Activated T-cell treated with anti-CD3 and anti-CD28 coated beads, Interleukin-2, amount 50 U/mL, for 48 hours (primary cell): ENCODE measurements at places on chromosomes 2 and 18.
A peak's percentile ranks its signal among the peaks of the same experiment; 100 is the strongest.

DNA sequence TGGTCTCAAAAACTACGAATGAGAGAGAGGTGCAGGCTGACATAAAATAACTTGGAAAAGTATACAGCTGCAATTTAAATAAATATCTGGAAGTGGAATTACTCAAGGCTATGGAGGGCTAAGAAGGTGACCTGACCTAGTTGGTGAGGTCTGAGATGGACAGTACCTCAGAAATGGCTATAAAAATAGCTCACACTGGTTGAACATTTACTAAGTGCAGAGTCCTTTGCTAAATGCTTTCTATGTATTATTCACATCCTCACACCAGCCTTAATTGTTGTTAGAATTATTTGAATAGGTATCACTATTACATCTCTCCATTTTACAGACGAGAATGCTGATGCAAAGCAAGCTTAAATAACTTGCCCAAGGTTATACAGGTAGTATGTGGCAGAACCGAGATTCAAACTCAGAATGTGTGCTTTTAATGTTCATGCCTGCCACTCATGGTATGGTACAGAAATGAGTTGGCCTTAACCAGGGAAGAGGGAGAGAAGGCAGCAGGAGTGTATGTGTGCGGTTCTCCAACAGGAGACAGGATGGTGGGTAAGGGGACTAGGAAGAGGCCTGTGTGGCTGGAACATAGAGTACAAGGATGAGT is 37.4 kb downstream of the MRPL44 start:
- no peak for DNase-seq

DNA sequence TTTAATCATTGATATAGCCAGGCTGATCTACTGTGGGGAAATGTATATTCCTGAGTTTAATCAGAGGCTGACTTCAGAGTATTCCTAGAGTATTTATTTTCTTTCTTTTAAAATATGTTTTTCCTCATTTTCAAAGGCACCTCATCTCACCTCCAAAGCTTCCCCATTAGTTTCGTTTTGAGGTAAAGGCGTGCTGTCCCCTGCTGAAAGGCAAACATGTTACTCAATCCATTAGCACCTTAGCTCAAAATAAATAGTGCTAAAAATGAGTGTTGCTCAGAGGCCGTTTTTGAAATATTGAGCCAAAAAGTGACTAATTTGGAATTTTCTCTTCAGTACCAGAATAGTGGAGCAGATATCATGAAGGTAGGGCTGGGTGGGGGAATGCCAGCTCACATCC is 386.2 kb downstream of the SOX11 start:
- no peak for DNase-seq

DNA sequence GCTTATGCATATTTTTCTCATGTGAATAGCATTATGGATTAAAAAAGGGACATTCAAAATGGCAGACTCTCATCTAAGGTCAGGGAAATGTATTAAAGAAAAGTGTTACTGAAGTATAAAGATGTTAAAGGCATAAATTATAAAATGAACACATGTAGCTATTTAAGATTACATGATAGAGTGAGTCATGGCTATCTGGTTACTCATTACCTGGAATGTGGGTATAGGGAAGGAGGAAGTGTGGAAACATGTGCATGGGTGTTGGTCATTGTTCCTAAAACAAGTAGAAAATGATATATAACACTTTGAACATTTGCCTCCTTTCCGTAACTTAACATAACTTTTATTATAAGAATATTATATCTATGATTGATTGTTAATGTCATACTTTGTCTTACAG is 66.4 kb downstream of the MYO1B start:
- DNase-seq: no peak

DNA sequence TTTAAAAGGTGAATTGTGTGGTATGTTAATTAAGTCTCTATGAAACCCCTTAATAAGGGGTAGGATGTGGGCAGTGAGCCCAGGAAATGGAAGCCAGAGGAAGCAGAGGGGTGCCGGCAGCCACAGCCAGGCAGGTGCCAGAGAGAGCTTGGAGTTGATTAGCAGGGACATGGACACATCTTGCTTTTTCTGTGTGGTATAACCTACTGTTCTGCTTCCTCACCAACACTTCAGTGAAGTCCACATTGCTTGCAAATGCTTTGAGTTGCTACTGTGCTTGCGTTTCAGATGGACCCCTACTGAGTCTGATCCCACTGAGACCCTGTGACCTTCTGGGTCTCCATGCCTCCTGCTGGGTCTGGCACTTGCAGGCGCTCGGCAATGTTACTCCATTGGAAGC is 30.3 kb upstream of the ARHGEF4 start:
- DNase-seq: no peak

- no peak for DNase-seq
Observed at GRCh38 chr2:112773556-112773955, 9.1 kb upstream of the CKAP2L start.

DNA sequence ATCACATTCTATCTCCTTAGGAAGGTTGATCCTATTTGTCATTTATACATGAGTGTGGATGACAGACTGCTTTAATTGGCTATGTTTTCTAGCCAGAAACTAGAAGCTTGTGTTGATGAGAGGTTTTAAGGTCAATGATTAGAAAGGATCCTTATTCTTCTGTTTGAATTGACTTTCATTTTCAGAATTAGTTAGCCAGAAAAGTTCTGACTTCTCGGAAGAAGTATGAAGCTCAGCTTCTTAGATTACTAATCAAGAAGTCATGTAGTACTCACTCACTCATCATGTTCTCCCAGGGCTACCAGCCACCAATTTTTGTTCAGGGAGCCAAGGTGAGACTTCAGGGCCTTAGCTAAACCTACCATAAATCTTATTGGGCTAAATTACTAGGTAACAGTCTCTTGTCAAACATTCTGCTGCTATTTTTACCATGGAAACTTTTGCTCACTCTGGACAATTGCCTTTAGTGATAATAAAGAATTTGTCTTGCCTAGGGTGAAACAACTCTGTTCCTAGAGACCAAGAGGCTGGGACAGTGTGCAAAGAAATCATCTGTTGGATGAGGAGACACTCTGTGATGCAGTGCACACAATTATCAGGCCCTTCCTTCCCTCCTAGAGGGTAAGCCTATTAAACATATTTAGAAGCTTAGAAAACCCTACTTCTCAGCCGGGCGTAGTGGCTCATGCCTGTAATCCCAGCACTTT is 111.6 kb upstream of the DNMT3A start:
- DNase-seq: peak; percentile 49

- no peak for DNase-seq
Observed at GRCh38 chr2:59354498-59354897, 1113.4 kb upstream of the FANCL start.

- no peak for DNase-seq
Observed at GRCh38 chr2:148796735-148797512, 78.1 kb upstream of the KIF5C start.

GRCh38 chr2:180328795-180329422 is 321.8 kb upstream of the CWC22 start:
- no peak for DNase-seq

GRCh38 chr2:219042750-219043149 is 1.4 kb upstream of the CFAP65 start:
- DNase-seq: no peak

- DNase-seq: no peak
Observed at GRCh38 chr2:144364944-144365738, 154.8 kb downstream of the ZEB2 start.

GRCh38 chr2:31239593-31240177 is 5.7 kb downstream of the EHD3 start:
- DNase-seq: no peak

DNA sequence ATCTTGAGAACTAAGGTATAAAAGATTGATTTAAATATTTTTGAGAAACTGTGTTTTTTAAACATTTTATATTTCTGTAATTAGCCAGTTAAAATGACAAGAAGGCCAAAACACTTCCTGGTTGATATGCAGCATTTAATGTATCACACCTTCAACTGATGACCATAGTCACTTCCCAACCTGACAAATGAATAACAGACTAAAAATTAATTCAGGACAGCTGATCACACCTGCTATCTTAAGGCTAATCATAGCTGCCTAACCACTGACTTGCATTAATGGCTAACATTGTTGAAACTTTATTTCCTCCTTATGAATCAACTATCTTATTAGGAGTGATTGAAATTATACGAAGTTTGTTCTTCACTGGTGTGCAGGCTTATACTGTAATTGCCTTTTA is 125.8 kb upstream of the MSTN start:
- DNase-seq: no peak

GRCh38 chr2:101123795-101124471 is 27.2 kb downstream of the TBC1D8 start:
- DNase-seq: no peak

GRCh38 chr2:25483607-25484266 is 142.0 kb upstream of the DNMT3A start:
- DNase-seq: no peak

DNA sequence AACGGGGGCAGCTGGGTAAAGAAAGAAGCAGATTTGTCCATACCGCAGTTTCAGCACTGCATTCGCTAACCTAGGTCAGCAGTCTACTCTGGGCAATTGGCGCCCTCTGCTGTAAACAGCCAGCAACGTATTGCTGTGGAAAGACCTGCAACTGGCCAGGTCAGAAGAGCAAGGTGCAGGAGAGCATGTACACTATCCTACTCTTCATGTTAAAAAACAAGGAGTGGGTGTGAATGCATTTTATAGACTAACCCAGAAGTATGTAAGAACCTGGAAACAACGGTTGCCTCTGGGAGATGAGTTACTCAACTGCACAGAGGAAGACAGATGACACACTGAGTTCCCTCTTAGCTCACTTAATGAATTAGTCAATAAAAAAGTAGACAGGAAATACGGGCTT is 6.2 kb downstream of the MRPS5 start:
- DNase-seq: peak; percentile 79

- DNase-seq: no peak
Observed at GRCh38 chr2:222566229-222566628, 89.7 kb downstream of the FARSB start.

- DNase-seq: no peak
Observed at GRCh38 chr2:208311954-208312353, 45.9 kb downstream of the PIKFYVE start.

DNA sequence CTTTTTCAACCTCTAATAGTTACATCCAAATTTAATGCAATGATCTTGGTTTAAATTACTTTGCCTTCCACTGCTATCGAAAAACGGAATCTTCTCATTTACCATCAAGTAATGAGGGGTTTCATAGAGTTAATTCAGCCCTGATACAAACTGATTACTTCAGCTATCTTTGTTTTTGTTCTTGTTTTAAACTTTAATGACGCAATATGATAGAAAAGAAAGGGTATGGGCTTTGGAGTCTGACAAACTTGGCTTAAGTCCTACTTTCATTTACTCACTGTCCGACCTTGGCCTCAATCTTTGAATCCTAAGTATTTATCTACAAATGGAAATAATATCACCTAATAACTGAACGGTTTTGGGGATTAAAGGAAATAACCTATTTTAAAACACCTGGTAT is 16.1 kb downstream of the ADAM17 start:
- no peak for DNase-seq

DNA sequence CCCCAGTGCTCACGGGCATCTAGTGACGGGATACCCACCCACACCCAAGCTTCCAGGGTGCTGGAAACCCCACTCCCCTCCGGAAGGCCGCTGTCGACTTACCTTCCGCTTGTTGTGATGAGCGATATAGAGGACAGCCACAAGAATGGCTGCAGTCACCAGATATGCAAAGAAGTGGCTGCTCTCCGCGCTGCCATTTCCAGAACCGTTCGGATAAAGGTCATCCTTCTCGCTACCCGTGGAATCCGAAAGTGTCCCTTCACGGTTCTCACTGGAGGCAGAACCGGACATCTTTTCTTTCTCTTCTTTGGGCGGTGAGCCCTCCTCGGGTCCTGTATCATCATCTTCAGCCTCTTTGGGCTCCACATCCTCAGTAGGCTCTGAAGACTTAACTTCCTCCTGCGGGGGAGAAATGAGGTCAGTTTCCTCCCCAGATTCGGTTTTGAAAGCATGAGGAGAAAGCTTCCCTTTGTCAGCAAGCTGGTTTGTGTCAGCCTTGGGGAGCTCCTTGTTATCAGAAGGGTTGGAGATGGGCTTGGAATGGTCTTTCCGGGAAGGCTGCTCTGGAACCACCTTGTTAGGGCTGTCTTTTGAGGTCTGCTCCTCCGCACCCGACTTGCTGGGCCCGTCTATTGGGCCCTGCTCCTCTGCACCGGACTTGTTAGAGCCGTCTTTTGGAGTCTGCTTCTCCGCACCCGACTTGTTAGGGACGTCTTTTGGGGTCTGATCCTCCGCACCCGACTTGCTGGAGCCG is 1.2 kb downstream of the TGOLN2 start:
- DNase-seq: peak; percentile 70
